Stromal cell of bone marrow (primary cell): ENCODE measurements at places on chromosomes 11 and 22.

GRCh38 chr11:64568041-64568571 is 22.9 kb upstream of the SLC22A12 start:
- DNase-seq: no peak

GRCh38 chr11:110855191-110855590 is 143.0 kb upstream of the ARHGAP20 start:
- no peak for DNase-seq

DNA sequence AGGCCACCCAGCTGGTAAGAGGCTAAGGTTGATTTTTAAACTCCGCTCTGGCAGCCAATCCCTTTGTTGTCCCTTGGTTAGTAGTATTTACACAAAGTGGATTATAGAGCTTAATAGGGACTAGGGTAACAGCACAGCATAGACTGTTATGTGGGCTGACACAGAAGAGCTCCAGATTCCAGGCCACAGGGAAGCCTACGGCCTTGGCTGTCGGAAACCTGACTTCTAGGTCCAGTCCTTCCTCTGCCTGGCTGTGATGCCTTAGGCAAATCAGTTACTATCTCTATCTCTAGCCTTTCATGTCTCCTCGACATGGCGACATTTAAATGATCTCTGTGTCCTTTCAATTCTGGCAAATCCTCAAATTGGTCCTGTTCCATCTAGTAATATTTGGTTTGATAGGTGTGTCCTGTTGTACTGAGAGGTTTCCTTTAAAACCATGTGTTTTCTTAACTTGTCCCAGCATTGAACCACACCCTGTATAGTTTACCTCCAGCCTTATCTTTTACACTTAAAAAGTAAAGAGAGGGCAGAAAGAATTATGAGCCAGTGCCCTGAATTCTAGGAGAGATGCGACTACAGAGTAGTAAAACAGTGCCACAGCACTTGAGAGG is 4.2 kb downstream of the MMP1 start:
- DNase-seq: no peak

GRCh38 chr22:20554824-20555223 is 47.4 kb downstream of the MED15 start:
- DNase-seq: no peak

GRCh38 chr11:115736146-115736545 is 231.9 kb upstream of the CADM1 start:
- DNase-seq: no peak
